ENCODE measurements at places on chromosomes 7 and 10.

DNA sequence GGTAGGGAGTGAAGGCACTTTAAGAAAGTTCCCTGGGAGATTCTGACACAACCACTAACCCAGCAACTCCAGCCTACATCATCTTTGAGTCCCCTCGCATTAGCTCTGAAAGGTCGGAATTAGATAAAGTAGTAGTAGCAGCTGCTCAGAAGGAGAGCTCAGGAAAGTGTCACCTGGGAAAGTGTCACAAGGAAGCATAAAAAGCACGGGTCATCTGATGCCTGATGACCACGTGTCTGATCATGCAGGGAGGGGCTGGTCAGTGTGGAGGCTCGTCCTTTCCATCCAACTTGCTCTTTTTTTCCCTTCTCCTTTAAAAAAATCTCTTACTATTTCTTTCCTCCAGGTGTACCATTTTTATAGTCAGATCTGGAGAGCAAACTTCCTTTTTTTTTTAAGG lies 47.1 kb upstream of the PDCD4 start:
- DNase-seq: no peak

DNA sequence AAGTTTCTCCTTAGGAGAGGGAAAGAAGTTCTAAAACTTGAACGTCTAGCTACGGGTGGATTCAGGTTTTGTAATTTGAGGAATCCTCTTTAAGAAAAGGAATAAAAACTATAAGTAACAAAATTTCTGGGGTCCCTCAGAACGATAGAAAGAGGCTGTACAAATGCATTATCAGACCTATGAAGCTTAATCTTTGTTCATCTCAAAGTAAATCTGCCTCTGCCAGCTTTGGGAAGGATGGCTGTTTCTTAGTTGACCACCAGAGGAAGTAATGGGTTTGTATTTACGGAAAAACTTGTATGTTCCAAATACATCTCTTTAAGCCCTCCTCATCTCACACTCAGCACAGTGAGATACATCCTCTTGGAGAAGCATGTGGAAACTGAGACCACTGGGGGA lies 864 bp downstream of the PSTK start:
- peak; percentile 15 for DNase-seq

- DNase-seq: no peak
Measured at GRCh38 chr10:14439451-14440259, 108.9 kb upstream of the FRMD4A start.

DNA sequence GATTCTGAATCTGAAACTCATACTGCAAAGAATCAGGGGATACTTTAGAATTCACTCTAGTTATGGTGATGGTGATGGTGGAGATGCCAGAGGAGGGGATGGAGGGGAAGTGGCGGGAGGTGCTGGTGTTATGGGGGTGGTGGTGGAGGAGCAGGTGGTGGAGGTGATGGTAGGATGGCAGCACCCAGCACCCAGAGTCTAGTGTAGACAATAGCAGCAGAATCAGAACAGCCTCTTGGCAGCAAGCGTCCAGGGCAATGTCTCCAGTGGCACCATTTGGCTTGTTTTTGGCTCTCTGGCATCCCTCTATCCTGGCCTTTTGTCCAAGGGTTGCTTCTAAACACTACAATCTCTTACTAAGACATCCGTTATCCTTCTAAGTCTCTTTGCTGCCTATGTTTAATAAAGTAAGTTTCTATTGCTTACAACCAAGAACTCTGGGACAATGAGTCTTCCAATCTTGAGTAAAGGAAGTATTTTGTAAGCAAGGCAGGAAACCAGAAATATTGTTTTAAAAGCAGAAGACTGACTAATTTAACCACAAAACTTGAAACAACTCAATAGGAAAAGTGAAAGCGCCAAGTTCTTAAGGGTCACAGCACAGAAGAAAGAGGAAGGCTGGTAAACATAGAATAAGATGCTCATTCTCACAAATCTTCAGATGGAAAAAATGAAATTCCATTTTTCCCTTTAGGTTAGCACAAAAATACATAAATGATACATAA lies 42.4 kb upstream of the GDF10 start:
- peak; percentile 29 for DNase-seq

GRCh38 chr10:82254237-82254636 lies 379.2 kb downstream of the NRG3 start:
- no peak for DNase-seq

GRCh38 chr10:100204370-100204769 lies 18.5 kb upstream of the ERLIN1 start:
- DNase-seq: no peak

DNA sequence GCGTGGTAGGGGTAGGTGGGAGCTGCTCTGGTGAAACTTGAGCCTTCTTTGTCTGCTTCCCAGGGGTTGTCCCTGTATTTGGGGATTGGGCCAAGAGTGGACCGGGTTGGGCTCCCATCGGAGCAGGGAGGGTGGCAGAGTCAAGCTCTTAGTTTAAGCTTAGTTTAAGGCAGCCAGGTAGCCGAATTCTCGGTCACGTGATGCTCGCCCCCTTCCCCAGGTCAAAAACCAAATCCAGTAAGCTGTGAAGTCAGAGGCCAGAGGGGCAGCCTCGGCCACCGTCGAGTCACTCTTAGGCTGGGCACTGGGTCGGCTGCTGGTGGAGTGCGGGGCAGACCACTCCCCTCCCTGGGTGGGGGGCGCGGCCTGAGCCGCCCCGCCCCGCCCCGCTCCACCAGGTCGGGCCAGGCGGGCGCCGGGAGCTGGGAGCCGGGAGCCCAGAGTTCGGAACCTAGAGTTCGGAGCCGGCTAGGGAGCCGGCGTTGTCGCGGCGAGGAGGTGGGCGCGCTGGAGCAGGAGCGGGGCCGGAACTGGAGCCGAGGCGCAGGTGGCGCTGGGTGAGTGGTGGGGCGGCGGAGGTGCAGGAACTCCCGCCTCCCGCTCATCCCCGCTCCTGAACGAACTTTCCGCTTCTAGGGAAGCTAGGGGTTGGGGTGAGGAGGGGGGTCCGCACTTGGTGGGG lies 2.8 kb upstream of the LZTS2 start:
- DNase-seq: no peak

- no peak for DNase-seq
Measured at GRCh38 chr7:27112361-27112760, 9.9 kb upstream of the HOXA2 start.

DNA sequence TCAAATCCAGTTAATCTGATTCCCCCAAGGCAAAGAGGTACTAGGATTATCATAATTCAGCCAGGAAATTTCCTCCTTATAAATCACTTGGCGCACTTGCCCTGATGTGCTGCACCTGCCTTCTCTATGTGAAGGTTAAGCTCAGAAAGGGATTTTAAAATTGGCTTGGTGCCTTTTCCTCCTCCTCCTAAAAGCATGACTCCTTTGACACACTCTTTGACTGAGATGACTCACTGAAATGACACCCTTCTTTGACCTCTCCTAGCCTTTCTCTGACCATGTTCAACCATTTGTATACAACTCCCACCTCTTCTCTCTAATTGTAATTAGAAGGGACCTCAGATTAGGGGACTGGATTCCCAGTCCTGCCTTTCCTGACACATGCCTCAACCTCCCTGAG lies 46.5 kb downstream of the ABLIM1 start:
- no peak for DNase-seq

GRCh38 chr10:5888351-5888750 lies 1.3 kb downstream of the ANKRD16 start:
- no peak for DNase-seq

Data from smooth muscle cell of the brain vasculature (primary cell).